Stimulated activated CD8-positive, alpha-beta memory T cell treated with anti-CD3 and anti-CD28 coated beads, Interleukin-7, amount 100 ng/mL, for 4 hours (primary cell): ENCODE measurements at places on chromosomes 3 and 15.

DNA sequence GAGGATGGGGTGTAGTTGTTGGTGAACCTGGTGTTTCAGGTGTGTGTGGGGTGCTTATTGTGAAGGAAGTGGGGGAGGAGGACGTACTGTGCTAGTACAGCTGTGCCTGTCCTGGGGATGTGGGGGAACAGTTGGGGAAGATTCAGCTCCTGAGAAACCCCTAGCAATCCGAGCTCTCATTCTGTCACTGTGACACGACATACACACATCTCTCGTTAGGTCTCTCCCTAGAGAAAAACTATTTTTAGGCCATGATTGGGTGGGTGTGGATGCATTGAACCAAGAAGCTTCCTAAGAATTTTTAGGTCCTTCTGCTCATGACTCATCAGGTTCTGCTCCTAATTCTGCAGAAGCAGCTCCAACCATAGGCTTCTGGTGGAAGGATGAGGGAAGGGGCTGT, 54.3 kb downstream of the SLC30A4 start:
- no peak for DNase-seq

DNA sequence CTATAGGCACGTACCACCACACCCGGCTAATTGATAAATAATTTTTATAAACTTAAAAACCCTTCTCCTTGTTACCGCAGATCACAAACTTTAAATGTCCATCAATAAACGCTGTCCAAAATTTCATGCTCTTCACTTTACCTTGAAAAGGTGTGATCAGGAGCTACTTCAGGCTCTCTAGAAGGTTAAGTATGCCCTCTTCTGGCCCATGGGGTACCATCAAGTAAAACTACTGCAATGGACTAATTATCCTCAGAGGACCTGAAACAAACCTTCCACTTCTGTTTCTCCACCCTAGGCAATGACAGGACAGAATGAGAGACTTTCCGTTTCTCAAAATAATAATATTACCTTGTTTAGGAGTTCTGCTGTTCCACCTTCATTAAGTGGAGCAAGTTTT, 9.2 kb downstream of the LZTFL1 start:
- DNase-seq, result no peak

DNA sequence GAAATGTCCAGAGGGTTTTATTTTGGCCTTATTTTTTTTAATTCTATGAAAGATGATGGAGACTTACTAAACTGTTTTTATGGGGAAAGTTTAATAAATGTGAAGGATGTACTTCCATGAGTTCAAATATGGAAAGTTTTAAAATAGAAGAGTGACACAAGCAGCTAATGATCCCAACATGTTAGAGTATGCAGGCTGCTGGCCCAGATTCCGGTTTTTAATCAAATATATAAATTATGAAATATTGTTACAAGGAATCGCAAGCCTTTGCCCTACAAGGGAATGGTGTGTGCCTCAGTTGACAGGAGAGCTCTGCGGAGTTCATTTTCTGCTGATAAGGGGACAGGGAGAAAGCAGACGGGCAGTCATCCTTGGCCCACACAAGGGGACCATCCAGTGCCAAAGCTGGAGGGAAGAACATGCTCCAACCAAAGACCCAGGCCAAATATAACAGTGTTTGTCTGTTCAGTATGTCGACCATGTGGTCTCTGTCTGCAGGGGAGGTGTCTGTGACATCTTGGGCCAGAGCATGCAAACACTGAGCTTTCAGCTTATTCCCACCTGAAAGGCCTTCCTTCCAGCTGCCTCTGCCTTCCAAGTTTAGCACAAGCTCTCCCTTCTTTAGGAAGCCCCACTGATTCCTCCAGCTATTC, 69.8 kb downstream of the SSUH2 start:
- DNase-seq, result no peak

- DNase-seq, result no peak
Measured at GRCh38 chr15:60784483-60785254, 305.7 kb upstream of the ICE2 start.

GRCh38 chr3:188253800-188254452, 100.0 kb downstream of the LPP start:
- DNase-seq, result no peak

GRCh38 chr3:40073310-40074007, 236.0 kb upstream of the EIF1B start:
- DNase-seq, result no peak

- no peak for DNase-seq
Measured at GRCh38 chr3:123778991-123779622, 105.0 kb downstream of the MYLK start.

DNA sequence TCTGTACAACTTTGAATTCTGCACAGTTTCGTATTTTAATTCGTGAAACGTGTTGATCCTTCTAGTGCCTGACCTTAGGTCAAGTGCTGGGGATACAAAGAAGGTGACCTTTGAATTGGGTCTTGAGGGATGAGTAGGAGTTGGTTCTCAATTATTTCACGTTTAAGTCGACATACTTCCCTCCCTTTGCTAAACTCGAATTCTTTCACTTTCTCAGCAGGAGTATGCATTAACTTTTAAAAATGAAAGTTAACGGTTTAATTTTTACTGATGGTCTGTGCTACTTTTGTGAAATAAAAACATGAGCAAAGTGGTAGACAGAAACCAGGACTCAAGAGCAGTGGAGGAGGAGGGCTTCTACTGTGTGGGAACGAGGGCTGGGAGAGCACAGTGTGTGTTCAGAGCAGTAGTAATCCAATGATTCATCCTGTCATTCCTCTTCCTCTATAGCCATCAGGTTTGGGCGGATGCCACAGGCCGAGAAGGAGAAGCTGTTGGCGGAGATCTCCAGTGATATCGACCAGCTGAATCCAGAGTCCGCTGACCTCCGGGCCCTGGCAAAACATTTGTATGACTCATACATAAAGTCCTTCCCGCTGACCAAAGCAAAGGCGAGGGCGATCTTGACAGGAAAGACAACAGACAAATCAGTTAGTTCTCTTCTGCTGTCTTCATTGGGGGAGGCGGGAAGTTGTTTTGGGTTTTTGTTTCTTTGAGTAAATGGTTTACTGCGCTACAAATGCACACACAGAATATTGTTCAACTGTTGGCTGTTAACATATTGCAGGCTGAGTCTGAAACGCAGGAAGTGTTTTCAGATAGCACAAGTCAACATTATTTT, 78.6 kb upstream of the TSEN2 start:
- no peak for DNase-seq

DNA sequence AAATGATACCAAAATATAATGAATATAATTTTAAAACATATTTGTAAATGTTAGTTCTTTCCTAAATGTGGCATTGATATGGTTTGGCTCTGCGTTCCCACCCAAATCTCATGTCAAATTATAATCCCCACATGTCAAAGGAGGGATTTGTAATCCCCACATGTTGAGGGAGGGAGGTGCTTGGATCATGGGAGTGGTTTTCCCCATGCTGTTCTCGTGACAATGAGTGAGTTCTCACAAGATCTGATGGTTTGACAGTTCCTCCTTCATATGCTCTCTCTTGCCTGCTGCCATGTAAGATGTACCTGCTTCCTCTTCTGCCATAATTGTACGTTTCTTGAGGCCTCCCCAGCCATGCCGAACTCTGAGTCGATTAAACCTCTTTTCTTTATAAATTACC, 12.0 kb downstream of the CGGBP1 start:
- DNase-seq, result no peak

- DNase-seq, result no peak
Measured at GRCh38 chr15:68552344-68552743, 26.4 kb upstream of the CORO2B start.

DNA sequence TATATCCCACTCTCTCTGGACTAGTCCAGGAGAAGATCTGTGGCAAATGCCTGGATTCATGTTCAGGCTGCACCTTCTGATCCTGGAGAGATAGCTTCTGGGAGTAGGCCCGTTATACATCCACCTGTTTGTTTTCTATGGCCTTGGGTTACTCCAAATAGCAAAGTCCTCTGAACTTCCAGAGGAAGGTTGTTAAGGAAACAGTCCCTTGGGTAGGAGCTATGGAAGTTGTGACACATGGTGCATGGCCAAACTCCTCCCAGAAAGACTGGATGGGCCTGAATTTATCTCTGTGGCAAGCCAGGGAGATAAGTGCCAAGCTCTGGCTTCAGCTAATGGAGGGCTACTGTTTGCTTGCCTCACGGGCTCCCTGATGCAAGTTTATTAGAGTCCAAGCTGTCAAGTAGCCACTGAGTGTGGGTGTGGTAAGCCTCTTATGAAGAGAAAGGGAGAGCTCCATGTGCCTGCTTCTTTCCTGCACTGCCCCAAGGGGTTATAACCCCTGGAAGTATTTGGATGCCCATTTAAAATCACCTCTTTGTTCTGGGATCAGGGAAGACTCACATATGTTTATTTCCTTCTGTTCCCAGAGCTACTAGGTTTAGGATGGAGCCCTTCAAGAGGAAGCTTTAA, 328.7 kb upstream of the ATP11B start:
- no peak for DNase-seq

DNA sequence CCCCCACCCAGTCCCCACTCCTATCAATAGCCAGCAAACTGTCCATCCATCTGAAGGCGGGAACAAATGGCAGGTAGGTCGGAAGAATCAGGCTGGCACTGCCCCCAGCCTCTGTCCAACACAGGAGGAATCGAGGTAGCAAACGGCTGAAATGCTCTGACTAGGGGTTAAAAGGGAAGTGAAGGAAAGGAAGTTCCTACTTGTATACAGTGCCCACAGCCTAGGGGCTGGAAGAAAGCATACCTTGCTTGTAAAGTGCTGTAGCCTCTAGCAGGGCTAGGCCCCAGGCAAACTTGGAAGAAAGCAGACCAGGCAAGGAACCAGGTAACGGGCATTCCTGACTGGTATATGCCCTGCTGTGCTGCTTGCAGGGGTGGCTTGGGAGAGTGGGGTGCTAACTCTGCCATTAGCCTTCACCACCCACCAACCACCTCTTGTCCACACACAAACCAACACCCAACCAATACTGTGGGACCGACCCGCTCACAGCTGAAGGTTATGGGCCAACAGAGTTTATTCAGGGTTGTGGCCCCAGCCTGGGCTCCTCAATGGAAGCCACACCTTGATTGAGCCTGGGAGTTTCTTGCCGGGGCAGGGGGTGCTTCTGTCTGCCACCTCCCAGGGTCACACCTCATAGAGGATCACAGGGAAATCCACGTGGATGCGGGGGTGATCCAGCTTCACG, 2.4 kb downstream of the TUSC2 start:
- no peak for DNase-seq

DNA sequence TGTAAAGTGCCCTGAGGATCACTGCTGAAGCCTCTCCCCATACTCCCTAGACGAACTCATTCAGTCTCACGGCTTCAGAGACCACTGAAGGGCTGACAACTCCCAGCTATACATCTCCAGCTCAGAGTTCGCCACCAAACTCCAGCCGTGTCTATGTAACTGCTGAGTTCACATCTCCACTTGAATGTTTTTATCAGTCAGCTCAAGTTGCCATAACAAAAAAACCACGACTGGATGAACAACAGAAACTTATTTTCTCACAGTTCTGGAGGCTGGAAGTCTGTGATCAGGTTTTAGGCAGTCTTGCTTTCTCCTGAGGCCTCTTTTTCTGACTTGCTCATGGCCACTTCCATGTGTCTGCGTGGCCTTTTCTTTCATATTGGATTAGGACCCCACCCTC, 223.0 kb upstream of the LRRFIP2 start:
- no peak for DNase-seq

DNA sequence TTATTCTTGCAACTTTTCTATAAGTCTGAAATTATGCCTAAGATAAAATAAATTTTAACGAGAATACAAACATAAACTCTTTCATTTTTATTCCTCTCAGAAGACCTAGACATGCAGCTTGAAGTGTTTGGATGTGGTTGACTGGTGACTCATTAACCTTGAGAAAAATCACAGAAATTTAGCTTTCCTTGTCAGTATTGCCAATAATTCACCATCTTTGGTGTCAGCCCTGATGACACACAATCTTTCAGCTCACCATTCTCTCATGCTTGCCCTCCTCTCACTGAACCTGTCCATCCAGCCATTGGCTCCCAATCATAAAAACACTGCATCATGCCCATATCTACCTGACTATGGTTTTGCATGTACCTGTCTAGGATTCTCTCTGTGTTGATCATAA, 22.6 kb upstream of the TNFAIP8L3 start:
- no peak for DNase-seq

DNA sequence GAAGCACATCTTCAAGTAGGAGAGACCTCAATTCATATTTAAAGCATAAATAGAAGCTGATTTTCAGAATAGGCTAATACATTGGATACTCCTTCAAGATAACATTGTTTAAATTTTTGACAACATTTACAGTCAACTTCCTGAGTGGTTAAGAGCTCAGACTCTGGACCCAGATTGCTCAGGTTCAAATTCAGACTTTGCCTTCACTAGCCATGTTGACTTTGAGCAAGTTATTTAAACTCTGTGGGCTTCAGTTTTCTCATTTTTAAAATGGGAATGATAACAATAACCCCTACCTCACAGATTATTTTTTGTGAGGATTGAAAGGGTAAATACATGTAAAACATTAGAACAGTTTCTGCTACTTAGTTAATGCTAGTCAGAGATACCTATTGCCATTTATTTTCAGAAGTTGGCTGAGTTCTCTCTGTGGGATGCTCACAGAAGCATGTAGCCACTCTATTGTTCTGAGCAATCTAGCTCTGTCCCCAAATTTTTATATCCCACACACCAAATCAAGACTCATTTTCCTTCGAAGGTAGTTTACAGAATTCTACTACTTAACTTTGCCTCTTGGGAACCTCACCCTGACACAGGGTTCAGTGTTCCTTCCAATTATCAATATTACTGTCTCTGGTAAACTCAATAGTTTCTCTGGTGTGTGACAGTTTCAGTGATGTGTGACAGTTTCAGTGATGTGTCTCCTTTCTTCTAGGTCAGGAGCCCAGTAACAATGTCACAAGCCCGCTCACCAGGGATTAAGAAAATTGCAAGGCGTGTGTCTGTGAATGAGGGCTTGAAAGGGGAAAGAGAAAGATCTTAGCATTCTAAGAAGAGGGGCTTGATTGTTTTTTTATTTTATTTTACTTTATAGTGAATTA, 79.4 kb upstream of the OSTN start:
- DNase-seq, result no peak

DNA sequence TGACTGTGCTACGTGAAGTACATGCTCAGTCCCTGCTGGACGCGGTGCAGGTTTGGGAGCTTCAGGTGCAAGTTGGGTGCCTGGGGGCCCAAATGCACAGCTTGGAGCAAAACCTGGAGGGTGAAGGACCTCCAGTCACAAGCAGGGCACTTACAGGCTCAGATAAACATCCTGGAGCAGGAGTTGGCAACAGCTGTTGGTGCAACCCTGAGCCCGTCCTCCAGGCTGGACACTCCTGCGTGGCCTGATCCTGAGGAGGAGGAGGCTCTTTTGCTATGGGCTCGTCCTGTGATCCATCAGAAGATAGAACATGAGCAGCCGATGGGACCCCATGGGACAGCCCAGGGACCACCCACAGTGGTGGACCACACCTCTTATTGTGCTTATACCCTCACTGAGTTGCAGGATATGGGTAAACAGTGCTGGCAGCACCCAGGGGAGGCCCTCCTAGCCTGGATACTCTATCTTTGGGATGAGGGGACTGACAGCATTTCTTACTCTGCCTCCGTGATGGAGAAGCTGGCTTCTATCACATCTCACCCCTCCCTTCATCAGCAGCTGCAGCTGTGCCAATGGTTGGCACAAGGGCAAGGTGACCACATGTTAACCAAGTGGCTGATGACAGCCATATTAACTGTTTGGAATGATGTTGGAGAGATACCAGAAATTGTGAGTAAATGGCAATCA, 301.6 kb downstream of the ZPLD1 start:
- no peak for DNase-seq

GRCh38 chr15:69400850-69401249, 13.3 kb upstream of the KIF23 start:
- no peak for DNase-seq

- no peak for DNase-seq
Measured at GRCh38 chr3:124078953-124079911, 87.3 kb upstream of the ROPN1 start.
